Vagina (tissue), 2 donors: ENCODE measurements at places on chromosomes 1 and 21. TPM values are rescaled to one million over a fixed set of nuclear protein-coding genes. Genes with fewer than 3 reads are reported as not detected.

LPAR3 gene
- total RNA-seq, result 18.7 TPM

ASPM gene
- total RNA-seq, result 4.2 TPM

ADAM30 gene
- total RNA-seq, result not detected

SPRR2B gene
- total RNA-seq, result not detected

SLAMF6 gene
- total RNA-seq, result 8.6 TPM

HSPA6 gene
- 0.98 TPM for total RNA-seq

LAMB3 gene
- 68.8 TPM for total RNA-seq
